ENCODE measurements at places on chromosomes 3 and 15.

- DNase-seq, result no peak
Measured at GRCh38 chr3:12186515-12187286, 28.0 kb upstream of the TIMP4 start.

DNA sequence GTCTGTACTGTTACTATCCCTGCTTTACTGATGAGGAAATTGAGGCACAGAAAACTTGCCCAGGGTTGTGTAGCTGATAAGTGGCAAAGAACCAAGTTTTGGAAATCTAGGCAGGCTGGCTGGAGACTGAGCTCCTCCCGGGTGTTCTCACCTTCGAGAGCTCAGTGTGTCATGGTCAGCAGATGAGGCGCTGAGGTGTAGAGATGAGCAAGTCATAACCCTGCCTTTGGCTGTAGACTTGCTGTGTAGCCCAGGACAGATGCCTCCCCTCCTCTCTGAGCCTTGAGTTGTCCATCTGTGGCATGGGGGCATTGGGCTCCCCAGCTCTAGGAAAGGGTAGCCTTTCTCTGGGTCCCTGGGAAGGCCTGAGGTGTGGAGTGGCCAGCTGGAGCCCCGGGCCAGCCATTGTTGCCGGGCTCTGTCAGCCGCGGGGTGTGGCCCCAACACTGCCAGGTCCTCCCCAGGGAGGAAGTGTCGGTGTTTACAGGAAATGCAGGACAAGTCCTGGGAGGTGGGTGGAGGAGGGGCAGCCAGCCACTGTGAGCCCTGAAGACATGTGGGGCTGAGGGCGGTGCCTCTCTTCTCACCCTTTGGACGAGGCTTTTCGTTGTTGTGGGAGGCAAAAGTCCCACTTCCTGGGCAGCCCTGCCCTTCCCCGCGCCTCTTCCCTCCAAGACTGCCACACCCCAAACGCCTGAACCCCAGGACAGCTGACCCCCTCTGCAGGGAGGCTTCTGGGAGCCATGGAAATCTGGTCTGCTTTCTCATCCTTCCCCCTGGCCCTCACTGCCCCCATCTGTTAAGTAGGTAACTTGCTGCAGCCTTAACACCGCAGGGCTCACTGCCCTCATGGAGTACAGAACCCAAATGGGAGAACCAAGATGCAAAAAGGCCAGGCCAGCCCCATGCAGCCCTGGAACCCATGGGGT is 29.1 kb downstream of the FGD5 start:
- DNase-seq, result no peak

- DNase-seq, result no peak
Measured at GRCh38 chr3:143784446-143784845, 63.8 kb downstream of the SLC9A9 start.

- DNase-seq, result no peak
Measured at GRCh38 chr3:71304684-71305083, 278.8 kb downstream of the FOXP1 start.

Measured in NCI-H774 (cell line).